Activated effector memory CD4-positive, alpha-beta T cell treated with anti-CD3 and anti-CD28 coated beads, Interleukin-2, amount 50 U/mL, for 16 hours (primary cell): ENCODE measurements at places on chromosomes 6 and 20.

DNA sequence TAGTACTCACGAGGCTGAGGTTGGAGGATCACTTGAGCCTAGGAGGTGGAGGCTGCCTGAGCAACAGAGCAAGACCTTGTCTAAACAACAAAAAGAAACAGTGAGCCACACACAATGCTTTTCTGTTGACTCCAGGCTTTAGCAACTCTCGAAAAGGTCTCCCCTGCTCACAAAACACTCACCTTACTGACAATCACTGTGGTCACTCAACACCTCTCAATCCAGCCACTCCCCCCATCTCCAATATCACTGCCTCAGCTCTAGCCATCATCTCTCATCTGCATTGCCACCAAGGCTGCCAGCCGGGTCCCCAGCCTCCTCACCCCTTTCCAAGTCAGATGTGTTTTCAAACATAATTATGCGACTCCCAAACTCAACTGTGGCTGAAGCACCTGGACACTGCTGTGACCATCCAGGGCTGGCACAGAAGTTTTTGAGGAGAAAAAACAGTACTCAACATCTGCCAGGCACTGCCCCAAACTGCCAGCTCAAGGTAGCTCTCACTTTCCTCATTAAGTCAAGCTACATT is 218.0 kb upstream of the ARID1B start:
- DNase-seq, result no peak

DNA sequence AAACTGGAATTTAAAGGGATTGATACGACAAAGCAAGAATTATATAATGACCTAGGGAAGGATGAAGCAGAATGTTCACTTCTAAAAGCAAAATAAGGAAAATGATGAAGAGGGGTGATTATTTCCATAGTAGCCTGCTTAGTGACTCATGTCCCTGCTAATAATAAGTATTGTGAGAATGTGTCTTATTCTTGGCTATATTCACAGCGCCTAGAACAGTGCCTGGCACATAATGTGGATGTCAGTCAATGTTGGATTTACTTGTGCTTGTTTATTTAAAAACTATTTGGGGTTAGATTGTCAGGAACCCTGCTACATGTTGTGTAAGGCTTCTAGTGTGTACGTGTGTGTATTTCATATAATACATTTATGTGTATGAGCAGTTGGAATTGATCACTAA is 85.1 kb downstream of the ZFAND3 start:
- no peak for DNase-seq

GRCh38 chr20:45765980-45766379 is 25.7 kb downstream of the WFDC3 start:
- no peak for DNase-seq

GRCh38 chr20:14488212-14488611 is 150.8 kb upstream of the FLRT3 start:
- no peak for DNase-seq

- no peak for DNase-seq
Observed at GRCh38 chr6:134060491-134061106, 8.2 kb upstream of the SLC2A12 start.
